CD4-positive, CD25-positive, alpha-beta regulatory T cell (primary cell): ENCODE measurements at places on chromosomes 6 and 20.
A peak's percentile ranks its signal among the peaks of the same experiment; 100 is the strongest.

GRCh38 chr6:85069577-85069976 is 305.2 kb upstream of the TBX18 start:
- H3K36me3 ChIP-seq, result no peaks in the 10 kb centered on the region
- H3K4me1 ChIP-seq, result no peaks in the 10 kb centered on the region
- no peak overlapping the region for H3K27ac ChIP-seq

GRCh38 chr6:1027795-1028569 is 283.9 kb upstream of the FOXQ1 start:
- no peak for DNase-seq
- no peak overlapping the region for H3K27ac ChIP-seq
- no peaks in the 10 kb centered on the region for H3K4me1 ChIP-seq
- H3K27me3 ChIP-seq, result no peaks in the 10 kb centered on the region
- no peak overlapping the region for H3K4me3 ChIP-seq

GRCh38 chr6:163754866-163755265 is 340.3 kb downstream of the QKI start:
- no peak for DNase-seq
- no peak overlapping the region for H3K27ac ChIP-seq
- H3K36me3 ChIP-seq, result no peaks in the 10 kb centered on the region
- no peaks in the 10 kb centered on the region for H3K4me1 ChIP-seq
- H3K27me3 ChIP-seq, result no peaks in the 10 kb centered on the region
- no peak overlapping the region for H3K4me3 ChIP-seq

DNA sequence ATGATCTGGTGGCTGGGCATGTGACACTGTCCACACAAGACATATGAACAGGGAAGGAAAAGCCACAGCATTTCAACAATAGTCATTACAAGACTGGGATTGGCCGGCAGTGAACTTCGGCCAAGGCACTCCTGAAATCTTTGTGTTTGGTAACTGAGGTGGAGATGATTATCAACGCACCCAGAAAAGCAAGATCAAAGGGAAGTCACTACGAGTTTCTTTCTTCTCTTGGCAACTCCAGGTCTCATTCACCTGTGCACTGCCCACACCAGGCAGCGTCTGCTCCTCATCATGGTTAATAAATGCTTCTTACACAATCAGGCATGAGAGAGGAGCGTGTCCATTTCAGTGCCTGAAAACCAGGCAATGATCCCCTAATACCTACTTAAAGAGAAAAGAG is 20.5 kb upstream of the FOXC1 start:
- no peaks in the 10 kb centered on the region for H3K4me1 ChIP-seq
- no peak overlapping the region for H3K4me3 ChIP-seq
- DNase-seq, result no peak
- H3K36me3 ChIP-seq, result no peaks in the 10 kb centered on the region

- peaks cover 54% of the 10 kb centered on the region for H3K4me1 ChIP-seq
- peaks cover 7% of the 10 kb centered on the region for H3K36me3 ChIP-seq
- no peak for DNase-seq
- no peaks in the 10 kb centered on the region for H3K27me3 ChIP-seq
- peak overlapping the region; percentile 75 for H3K4me3 ChIP-seq
Measured at GRCh38 chr20:50153153-50153499, 397 bp downstream of the PEDS1 start.

DNA sequence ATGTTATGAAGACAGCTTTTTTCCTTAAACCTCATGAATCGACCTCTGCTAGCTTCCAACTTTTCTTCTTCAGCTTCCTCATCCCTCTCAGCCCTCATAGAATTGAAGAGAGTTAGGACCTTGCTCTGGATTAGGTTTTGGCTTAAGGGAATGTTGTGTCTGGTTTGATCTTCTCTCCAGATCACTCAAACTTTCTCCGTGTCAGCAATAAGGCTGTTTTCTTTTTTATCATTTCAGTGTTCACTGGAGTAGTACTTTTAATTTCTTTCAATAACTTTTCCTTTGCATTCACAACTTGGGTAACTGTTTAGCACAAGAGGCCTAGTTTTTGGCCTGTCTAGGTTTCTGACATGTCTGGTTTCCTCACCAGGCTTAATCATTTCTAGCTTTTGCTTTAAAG is 32.6 kb downstream of the AIG1 start:
- no peak overlapping the region for H3K27ac ChIP-seq
- H3K4me1 ChIP-seq, result peaks cover 16% of the 10 kb centered on the region
- no peak overlapping the region for H3K4me3 ChIP-seq
- H3K36me3 ChIP-seq, result no peaks in the 10 kb centered on the region

DNA sequence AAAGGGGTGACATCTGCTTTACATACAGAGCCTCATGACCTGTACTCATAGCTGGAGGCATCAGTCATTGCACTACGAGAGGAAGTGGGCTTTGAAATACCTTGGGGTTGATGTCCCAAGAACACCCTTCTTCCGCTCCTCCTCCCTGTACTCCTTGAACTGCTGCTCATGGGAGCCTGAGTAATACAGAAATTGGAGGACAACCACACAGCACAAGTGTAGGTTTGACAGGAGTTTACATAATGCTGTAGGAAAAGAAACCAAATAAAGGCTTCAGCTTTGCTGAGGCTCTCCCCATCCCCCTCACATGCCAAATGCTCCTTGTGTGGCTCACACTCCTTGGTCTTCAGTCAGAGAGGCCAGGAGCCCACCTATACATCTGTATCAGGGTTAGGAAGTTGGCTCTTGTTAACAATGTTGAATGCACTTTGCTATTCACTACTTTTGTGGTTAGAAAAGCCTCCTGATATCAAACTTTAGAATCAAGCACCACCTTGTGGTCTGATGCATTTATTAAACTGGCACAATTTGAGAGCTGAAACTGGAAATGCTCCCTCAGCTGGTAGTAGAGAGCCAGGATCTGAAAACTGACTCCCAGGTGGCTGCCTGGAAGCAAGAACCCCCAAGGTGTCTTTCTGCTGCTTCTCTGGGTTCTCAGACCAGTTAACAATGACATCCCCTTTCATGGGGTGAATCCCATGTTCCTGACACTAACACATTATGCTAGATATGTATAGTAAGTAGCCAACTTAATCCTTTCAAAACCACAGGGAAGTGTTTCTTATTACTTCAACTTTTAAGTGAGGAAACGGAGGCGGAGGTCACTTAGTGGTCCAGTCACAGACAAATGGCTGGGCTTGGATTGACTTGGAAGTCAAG is 56.2 kb upstream of the EDN1 start:
- no peak overlapping the region for H3K27ac ChIP-seq
- H3K36me3 ChIP-seq, result no peaks in the 10 kb centered on the region
- H3K4me3 ChIP-seq, result peak overlapping the region; percentile 9
- no peaks in the 10 kb centered on the region for H3K27me3 ChIP-seq
- peak; percentile 79 for DNase-seq

DNA sequence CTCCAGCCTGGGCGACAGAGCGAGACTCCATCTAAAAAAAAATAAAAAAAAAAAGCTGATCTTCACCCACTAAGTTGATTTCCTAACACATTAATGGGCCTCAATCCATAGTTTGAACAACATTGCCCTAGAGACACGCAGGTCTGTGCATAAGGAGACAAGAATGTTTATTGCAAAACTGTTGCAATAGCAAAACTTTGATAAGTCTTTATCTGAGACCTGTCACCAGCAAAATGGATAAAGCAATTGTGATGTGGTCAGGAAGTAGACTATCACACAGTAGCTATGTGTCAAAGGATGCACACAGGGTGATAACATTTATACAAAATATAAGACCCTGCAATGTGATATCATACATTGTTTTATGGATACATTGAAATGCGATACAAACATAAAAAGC is 4.2 kb upstream of the ITPR3 start:
- H3K4me3 ChIP-seq, result no peak overlapping the region
- H3K36me3 ChIP-seq, result no peaks in the 10 kb centered on the region
- peaks cover 13% of the 10 kb centered on the region for H3K4me1 ChIP-seq
- no peak for DNase-seq
- no peaks in the 10 kb centered on the region for H3K27me3 ChIP-seq

DNA sequence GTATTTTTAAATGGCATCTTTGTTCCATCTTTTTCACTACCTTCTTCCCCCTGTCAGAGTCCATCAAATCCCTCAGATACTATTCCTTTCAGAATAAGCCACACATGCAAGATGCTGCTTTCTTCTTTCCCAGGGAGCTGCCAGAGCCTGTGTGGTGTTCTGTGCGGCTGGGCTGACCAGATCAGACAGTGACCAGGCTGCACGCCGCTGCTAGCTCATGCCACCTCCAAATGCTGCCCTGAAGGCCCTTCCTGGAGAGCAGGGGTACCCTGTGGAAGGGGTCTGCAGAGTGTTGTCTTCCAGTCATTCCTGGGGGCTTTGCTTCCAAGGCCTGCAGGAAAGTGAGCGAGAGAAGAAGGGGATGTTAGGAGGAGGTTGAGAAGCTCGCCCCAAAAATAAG is 179.1 kb upstream of the SUPT3H start:
- no peaks in the 10 kb centered on the region for H3K4me1 ChIP-seq
- no peak overlapping the region for H3K27ac ChIP-seq
- no peaks in the 10 kb centered on the region for H3K27me3 ChIP-seq
- no peak overlapping the region for H3K4me3 ChIP-seq
- no peak for DNase-seq

DNA sequence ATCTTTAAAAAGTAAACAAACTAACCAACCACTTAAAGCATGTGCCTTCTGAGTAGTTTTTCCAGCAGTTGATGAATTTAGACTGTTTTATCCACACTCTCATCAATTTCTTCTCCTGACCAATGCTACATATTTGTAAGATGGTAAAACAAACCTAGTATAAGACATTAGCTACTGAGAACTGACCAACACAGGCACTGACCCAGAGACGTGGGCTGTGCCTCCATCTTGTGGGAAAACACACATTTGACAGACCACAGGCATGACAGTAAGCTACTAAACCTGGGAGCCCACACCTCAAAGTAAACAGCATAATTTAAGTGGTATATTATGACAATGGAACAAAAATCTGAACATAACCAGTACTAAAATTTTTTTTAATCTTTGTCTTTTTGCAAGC is 121.4 kb upstream of the NRSN1 start:
- no peaks in the 10 kb centered on the region for H3K4me1 ChIP-seq
- DNase-seq, result no peak
- no peaks in the 10 kb centered on the region for H3K36me3 ChIP-seq
- H3K4me3 ChIP-seq, result no peak overlapping the region

DNA sequence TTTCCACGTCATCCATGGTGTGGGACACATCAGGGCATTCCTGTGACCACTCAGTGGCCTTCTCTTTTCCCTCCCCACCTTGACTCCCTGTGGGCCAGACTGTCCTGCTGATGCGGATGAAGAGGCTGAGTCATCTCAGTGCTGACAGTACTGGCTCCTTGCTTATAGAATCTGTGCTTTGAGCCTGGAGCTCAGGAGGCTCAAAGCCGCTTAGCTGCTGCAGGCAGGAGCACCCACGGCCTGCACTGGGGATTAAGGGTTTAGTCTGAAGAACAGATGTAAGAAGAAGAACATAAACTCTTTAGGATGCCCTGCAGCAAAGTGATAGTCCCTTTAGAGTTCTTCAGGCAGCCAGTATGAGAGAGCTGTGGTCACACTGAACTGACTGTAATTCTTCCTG is 642.0 kb upstream of the CHD6 start:
- H3K4me3 ChIP-seq, result no peak overlapping the region
- no peak overlapping the region for H3K27ac ChIP-seq
- H3K27me3 ChIP-seq, result no peaks in the 10 kb centered on the region
- H3K36me3 ChIP-seq, result no peaks in the 10 kb centered on the region

- H3K4me1 ChIP-seq, result no peaks in the 10 kb centered on the region
- no peak overlapping the region for H3K27ac ChIP-seq
- no peaks in the 10 kb centered on the region for H3K27me3 ChIP-seq
- H3K36me3 ChIP-seq, result peaks cover 69% of the 10 kb centered on the region
- H3K4me3 ChIP-seq, result no peak overlapping the region
Measured at GRCh38 chr6:42230345-42231321, 13.0 kb upstream of the MRPS10 start.

DNA sequence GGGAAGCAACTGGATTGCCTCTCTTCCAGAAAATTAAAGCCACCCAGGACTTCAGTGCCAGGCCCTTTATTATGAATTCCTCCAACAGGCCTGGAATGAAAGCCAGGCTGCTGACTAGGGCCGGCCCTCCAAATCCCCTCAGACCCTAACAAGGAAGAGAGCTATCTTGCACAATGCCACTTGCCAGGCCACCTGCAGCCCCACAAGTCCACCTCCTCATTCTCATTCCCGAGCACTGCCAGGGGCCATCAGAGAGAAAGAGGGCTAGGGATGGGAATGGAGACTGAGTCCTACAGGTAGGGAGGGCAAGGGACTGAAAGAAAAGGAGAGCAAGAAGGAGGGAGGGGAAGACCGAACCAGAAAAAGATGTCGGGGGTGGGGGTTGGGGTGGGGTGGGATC is 86.5 kb downstream of the MRPL14 start:
- H3K27me3 ChIP-seq, result no peaks in the 10 kb centered on the region
- no peaks in the 10 kb centered on the region for H3K4me1 ChIP-seq

- no peaks in the 10 kb centered on the region for H3K36me3 ChIP-seq
- H3K4me1 ChIP-seq, result no peaks in the 10 kb centered on the region
- H3K27ac ChIP-seq, result no peak overlapping the region
- DNase-seq, result no peak
Measured at GRCh38 chr6:21176197-21176596, 417.4 kb upstream of the SOX4 start.

DNA sequence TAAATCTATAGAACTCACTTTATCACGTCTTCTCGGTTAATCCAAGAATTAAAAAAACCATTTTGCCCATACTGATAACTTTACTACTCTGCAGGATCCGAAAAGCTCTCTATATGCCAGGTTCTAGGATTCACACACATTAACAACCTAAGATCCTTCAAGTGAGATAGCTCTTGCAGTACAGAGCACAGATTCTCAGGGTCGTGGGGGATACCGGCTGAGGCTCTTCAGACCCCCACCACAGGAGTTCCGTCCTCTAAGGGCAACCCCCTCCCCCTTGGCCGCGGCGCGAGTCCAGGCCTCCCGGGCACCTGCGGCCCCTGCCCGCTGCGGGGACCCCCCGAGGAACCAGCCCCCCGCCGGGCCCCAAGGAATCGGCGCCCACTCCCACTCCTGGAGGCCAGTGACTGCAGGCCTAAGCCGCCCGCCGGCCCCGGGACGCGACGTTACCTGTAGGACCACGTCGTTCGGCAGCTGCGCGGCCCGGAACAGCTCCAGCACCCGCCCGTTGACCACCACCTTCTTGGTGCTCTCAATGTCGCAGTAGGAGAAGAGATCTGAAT is 892 bp downstream of the REPS1 start:
- peaks cover 3% of the 10 kb centered on the region for H3K27me3 ChIP-seq
- peaks cover 52% of the 10 kb centered on the region for H3K4me1 ChIP-seq
- DNase-seq, result no peak
- peak overlapping the region; percentile 76 for H3K27ac ChIP-seq

GRCh38 chr6:160258346-160259142 is at the start of gene SLC22A2:
Gene SLC22A2 (minus strand): TSS chr6:160258821. CDS start chr6:160258757, 64 bp downstream.
- H3K36me3 ChIP-seq, result no peaks in the 10 kb centered on the region
- H3K4me3 ChIP-seq, result no peak within 1 kb of the TSS
- DNase-seq, result no peak
- H3K4me1 ChIP-seq, result no peaks in the 10 kb centered on the region
- no peak within 1 kb of the TSS for H3K27ac ChIP-seq

- H3K27ac ChIP-seq, result no peak overlapping the region
- H3K4me1 ChIP-seq, result no peaks in the 10 kb centered on the region
- H3K36me3 ChIP-seq, result no peaks in the 10 kb centered on the region
- no peaks in the 10 kb centered on the region for H3K27me3 ChIP-seq
- DNase-seq, result no peak
Measured at GRCh38 chr6:92942549-92942948, 476.8 kb downstream of the EPHA7 start.

- H3K27ac ChIP-seq, result no peak overlapping the region
- H3K36me3 ChIP-seq, result no peaks in the 10 kb centered on the region
- no peaks in the 10 kb centered on the region for H3K4me1 ChIP-seq
- peaks cover 5% of the 10 kb centered on the region for H3K27me3 ChIP-seq
- H3K4me3 ChIP-seq, result no peak overlapping the region
Measured at GRCh38 chr20:2671977-2672376, 8.0 kb upstream of the IDH3B start.

GRCh38 chr20:23686046-23686750 is 2.6 kb downstream of the CST4 start:
- H3K4me3 ChIP-seq, result no peak overlapping the region
- no peaks in the 10 kb centered on the region for H3K27me3 ChIP-seq
- H3K27ac ChIP-seq, result no peak overlapping the region
- H3K36me3 ChIP-seq, result no peaks in the 10 kb centered on the region
- DNase-seq, result no peak
